ENCODE measurements at places on chromosomes 6 and 20.

DNA sequence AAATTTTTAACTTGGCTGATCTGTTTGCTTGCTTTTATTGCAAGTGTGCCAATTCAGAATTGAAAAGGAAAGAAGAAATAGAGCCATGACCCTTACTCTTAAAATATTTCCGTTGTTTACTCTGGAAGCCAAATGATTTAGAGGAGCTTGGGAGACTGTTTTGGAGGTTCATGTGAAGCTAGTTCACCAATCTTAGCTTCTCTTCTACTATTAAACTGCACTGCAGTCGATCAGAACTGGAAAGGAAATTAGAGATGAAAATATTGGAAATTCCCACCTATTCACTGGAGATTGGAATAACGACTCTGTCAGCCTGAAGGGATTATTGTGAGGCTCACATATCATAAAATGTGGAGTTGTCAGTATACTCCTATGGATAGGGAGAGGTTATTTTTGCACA, 81.8 kb downstream of the MLIP start:
- DNase-seq: no peak

- DNase-seq: no peak
Observed at GRCh38 chr20:53146201-53146891, 174.2 kb downstream of the TSHZ2 start.

GRCh38 chr20:10428008-10428407, 6.0 kb downstream of the MKKS start:
- DNase-seq: no peak

DNA sequence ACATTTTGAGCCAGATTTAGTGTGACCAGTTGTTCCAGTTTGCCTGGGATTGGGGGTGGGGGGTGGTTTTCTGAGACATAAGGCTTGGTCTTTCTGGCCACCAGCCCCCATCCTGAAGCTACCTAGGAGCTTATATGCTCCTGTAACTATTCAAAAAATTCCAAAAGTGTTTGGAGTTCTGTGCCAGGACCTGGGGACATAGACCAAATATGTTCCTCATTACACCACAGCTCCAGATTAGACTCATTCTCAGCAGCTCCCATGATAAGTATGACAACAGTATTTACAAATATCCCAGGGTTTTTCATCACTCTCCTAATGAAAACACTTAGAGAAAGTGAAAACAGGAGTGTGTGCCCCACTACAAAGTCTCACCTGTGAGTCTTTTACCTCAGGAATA, 37.8 kb upstream of the RNF144B start:
- no peak for DNase-seq

DNA sequence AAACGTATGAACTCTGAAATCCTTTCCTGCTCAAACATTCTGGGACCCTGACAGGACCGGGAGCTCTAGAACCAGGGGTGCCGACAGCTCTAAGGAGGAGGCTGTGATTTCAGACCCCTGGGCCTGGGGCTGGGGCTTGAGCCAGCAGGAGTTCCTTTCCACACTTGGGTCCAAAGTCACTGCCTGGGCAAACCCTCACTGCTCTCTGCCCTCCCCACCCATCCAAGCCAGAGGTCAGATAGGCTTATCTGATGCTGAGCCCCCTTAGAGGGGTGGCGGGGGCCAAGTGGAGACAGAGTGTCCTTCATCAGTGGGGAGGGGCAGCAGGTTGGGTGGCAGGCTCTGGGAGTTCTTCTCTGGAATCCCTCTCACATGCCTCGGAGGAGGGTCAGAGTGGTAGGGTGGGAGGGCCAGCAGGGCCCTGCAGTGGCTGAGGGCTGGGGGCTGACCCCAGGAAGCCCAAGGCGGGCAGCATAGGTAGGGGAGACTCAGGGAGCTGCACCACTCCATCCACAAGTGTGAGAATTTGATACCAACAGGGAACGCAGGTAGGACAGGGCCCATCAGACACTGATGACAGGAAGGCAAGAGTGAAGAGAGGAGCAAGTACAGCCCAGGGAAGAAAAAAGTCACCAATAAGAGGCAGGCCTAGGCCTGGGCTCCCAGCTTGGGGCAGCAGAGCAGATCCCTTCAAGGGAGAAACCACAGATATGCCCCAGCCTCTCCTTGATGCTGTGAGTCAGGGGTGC, 121.0 kb downstream of the MRPL14 start:
- DNase-seq: no peak

DNA sequence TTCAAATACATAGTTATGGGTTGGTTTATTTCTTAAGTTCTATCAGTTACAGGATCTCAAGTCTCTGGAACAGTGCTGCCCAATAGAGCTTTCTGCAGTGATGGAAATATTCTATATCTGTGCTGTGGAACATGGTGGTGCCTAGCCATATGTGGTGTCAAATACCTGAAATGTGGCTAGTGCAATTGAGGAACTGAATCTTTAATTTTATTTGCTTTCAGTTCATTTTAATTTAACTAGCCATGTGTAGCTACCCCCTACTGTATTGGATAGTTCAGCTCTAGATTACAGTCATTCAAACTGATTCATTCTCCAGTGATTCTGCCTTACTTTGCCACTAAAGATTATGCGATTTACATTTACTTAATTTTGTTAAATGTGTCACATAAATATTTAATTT, 503.2 kb downstream of the CDKAL1 start:
- DNase-seq: no peak

DNA sequence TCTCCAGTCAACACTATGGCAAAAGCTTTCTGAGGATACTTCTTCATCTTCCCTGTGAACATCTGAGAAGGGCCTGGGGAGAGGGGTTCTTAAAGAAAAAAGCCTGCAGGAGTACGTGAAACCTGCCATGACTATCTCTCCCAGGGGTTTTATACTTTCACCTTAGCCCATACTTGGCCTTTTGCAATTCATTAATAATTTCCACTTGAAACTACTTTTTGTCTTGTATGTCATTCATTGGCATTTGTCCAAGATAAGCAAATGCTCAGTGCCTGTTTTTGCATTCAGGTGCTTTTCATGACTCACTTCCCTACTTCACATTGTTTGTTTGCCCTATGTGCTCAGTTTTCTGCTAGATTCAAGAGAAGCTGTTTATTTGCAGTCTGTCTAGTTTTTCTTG, 580.3 kb upstream of the GJE1 start:
- DNase-seq: no peak

DNA sequence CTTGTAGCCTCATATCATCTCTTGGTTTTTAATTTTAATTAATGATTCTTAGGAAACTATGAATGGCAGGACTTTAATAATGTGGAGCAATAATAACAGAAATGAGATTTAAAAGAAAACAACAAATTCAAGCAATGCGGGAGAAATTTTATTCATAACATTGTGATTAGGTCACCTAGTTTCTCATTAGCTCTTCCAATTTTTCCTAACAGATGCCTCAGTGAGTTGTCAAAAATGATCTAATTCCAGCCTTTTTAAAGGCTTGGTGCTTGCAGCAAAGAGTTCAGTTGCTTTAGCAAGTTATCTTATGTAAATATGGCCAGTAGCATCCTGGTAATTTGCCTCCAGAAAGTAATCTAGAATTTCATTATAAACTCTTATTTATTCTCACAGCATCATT, 20.4 kb downstream of the PDE7B start:
- DNase-seq: no peak

GRCh38 chr6:163876391-163876790, 461.9 kb downstream of the QKI start:
- no peak for DNase-seq

- DNase-seq: no peak
Observed at GRCh38 chr6:64955435-64955848, 751.6 kb downstream of the EYS start.

DNA sequence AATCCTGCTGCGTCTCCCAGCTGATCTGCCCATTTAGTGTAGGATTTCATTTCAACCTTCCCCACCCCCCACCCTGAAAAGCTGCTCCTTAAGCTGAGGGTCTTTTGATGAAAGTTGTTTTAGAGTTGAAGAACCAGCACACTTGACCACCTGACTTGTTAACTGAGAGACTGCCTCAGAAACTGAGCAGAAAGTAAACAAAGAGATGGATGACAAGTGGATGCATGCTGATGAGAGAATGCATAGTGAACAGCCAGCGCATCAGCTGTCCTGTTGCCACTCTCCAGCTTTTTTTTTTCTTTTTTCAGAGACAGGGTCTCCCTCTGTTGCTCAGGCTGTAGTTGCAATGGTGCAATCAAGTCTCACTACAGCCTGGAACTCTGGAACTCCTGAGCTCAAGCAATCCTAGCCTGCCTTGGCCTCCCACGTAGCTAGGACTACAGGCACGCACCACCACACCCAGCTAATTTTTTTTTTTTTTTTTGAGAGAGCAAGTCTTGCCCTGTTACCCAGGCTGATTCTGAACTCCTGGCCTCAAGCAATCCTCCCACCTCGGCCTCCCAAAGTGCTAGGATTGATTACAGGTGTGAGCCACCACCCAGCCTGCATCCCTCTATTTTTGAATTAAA, 9.5 kb downstream of the RPL10A start:
- no peak for DNase-seq

GRCh38 chr6:129104560-129104959, 221.6 kb downstream of the LAMA2 start:
- no peak for DNase-seq

DNA sequence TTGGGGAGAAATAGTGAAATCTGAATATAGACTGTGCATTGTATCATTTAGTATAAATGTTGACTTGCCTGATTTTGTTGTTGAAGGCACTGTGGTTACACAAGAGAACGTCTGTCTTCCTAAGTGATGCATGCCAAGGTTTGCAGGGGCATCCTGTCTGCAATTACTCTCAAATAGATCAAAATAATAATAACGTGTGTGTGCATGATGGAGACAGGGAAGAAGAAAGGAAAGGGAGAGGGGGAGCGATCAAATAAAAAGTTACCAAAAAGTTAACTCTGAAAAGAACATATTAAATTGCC, 14.4 kb downstream of the PREX1 start:
- DNase-seq: no peak

DNA sequence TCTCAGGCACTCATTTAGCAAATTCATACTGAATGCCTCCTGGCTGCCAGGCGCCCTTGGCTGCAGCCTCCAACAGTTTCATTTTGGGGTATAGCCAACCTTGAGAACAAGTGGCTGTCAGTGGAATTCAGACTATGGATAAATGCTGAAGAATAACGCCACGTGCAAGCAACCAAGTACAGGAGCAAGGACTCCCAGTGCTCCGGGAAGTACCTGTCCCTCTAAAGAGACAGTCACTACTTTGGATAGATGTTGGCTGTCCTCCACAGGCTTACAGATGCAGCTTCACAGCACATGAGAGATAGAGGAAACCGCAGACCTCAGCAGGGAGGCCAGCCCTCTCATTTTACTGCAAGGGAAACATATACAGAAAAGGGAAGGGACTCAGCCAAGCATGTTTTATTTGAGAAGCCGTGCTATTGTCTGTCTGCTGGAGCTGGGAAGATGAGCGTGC, 658.2 kb downstream of the PTPRT start:
- no peak for DNase-seq

- DNase-seq: no peak
Observed at GRCh38 chr20:21303872-21304586, 898 bp downstream of the XRN2 start.

GRCh38 chr20:41403604-41404003, 37.0 kb upstream of the EMILIN3 start:
- DNase-seq: no peak

DNA sequence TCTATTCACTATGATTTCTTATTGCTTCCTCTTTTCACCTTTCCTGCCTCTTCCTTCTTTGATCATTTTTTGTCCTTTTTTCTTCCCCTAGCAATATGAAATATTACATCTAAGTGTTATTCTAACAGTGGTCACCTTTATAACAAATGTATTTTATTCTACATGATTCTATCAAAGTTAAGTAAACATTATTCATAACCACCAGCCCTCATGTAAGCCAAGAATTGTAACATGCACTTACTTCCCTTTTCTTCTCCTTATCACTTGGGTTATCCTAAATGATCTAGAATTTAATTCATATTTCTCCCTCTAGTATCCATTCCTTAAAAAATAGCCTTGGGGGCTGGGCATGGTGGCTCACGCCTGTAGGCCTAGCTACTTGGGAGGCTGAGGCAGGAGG, 88.3 kb upstream of the SLC22A23 start:
- DNase-seq: no peak

DNA sequence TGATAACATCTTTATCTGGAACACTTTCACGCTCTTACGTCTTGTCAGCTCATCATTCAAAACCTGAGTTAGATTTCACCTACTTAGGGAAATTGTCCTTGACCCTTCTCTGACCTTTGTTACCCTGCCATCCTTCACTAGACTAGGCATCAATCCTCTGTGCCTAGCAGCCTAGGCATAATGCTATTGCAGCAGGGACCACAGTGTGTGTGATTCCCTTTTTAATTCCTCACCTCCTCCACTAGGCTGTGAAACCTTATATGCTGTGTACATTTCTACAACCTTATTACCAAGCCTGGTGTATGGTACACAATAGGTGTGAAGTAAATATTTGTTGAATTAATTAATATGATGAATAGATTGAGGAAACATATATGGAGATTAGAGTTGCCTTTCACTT, 66.7 kb upstream of the DEFB112 start:
- DNase-seq: no peak

DNA sequence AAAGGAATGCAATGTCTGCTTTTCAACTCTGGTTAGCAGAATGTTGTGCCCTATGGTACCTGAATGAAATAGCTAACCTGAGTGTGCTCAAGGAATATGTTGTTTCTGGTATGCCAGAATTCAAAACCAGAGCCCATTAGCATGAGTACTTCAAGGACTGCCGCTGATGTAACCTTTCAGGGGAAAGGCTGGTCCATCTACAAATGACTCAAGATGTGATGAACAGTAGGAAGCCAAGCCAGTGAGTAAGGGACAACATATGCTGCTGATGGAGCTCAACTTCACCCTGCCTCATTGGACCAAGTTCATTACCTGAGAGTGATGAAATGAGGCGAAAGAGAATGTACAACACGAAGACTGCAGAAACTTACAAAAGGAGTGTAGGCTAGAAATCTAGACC, 95.7 kb upstream of the BMP2 start:
- DNase-seq: no peak

DNA sequence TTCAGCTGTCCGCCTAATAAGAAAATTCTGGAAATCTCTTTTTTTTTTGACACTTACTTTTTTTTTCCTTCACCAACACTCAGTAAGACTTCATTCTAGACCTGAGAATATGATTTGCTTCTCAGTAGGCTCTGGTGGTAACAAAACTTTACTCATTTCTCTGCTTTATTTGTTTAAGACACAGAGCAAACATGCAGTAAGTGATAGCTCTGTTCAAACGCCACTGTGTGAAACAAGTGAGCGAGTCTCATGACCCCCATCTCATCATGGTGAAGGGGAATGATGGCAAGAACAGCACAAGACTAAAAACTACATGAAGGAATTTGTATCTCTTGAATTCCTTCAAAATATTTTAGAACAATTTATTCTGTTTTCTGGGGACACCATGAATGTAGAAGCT, 541.6 kb upstream of the POU3F2 start:
- no peak for DNase-seq
